Motor neuron (in vitro differentiated cells): ENCODE measurements at places on chromosomes 16 and 17. TPM values are rescaled to one million over a fixed set of nuclear protein-coding genes. Genes with fewer than 3 reads are reported as not detected.

GRCh38 chr16:81651758-81652718, 127.1 kb upstream of the PLCG2 start:
- ATAC-seq, result no peak

DNA sequence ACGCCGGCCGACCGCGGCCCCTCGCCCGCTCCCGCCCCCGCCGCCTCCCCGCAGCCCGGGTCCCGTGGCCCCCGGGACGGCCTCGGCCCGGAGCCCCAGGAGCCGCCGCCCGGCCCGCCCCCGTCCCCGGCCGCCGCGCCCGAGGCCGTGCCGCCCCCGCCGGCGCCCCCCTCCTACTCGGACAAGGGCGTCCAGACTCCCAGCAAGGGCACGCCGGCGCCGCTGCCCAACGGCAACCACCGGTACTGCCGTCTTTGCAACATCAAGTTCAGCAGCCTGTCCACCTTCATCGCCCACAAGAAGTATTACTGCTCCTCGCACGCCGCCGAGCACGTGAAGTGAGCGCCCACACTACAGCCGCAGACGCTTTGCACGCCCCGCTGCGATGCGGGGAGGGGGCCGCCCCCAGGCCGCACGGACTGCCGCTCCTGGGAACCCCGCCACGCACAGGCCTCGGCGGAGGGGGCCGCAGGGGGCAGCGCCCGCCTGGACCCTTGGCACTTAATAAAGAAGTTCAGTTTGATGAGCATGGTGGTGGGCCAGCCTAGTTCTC, 35.5 kb upstream of the ZC3H18 start:
- peak; percentile 17 for ATAC-seq

Gene PPY
- not detected in 2 replicates for total RNA-seq

DNA sequence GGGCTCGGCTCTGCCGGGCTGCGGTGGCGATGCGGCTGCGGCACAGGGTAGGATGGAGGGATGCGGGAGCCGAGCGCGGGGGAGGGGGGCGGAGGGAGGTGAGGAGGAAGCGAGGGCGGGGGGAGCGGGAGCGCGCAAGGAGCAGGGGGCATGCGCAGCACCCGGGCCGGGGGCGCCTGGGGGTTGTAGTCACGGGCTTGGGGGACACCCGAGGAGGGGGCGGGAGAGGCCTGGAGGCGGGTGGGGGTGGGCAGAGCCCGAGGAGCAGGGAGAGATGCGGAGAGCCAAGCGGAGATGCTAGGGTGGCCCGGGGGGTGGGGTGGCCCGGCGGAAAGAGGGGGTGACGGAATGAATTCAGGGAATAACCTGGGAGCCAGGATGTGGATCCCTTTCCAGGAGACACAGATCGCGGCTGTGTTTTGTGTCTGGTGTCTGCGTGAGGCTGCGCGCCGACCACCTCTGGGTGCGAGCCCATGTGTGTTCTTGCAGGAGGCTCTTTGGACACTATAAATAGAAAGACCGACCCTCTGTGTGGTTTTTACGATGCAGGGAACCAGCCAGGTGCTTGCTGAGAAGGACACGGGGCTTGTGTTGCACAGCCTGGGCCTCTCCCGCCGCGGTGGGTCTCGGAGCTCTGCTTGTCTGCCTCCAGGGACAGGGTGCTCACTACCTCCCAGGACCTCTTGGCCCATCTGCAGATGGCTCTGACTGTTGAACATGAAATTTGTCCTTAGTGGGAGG, at the start of gene STX1B:
Gene STX1B (minus strand): TSS at position 54 of the 741 bp plus-strand sequence. CDS start 242 bp downstream, outside the sequence.
- peak; percentile 89 for ATAC-seq

Gene MRC2
- total RNA-seq, result 30.3 and 32.5 TPM in 2 replicates

DNA sequence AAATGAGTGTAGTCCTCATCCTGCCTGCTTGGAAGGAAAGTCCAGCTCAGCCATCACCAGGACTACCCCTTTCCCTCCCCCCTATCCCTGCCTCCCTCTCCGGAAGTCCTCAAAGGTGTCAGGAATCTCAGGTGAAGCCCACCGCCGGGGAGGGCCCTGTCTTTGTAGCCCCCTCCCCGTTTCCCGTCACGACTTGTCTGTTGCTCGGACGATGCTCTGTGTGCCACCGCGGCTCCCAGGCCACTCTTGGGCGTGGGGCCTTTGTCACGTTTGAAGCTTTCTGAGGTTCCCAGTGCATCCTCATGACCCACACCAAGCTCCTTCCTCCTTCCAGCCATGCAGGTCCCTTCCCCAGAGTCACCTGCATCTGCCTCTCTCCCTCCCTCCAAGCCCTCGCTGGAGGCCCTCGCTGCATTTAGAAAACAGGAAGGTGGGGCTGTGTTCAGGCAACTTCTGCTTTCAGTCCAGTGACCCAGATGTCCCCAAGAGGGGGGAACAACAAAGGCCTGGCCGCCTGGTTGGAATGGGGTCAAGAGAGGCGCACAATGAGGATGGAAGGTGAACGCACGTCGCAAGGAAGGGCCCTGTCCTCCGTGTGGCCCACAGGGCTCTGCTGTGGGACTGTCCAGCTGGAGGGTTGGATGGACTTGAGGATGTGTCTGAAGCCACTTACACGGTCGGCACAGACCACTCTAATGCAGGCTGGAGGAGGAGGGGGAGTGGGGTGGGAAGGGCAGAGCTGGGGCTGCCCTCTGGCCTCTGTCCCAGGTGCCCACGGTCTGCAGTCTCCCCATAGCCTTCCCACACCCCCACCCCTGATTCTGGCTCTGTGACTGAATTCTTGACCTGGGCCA, 59.9 kb downstream of the OR1D5 start:
- no peak for ATAC-seq

DNA sequence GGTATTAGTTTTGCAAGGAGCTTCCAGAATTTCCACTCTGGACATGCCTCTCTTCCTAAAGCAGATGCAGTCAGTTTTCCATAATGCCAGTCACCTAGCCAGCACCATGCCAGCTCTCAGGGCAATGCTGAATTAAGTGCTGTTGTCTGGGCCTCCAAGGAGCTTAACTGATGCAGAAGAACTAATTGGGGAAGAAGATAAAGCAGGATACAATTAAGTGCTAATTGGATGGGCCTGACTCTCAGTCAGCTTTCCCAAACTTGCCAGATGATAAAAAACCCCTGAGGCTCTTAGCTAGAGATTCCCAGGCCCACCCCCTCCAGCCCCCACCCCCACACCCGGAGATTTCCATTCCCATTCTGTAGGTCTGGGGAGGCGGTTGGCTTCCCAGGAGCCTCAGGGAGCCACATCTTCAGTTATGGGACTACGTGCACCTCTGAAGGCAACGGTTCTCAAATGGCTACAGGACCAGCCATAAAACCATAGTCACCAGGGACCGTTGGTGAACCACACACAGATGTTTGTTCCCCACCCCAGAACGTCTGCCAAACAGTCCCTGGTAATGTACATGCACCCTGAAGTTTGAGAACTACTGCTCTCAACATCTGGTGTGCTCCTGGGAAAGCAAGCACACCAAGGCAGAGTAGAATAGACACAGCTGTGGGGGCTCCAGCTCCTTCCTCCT, 499.1 kb upstream of the CDH5 start:
- no peak for ATAC-seq
